Activated naive CD8-positive, alpha-beta T cell treated with anti-CD3 and anti-CD28 coated beads for 36 hours (primary cell): ENCODE measurements at places on chromosomes 6 and 20. TPM values are rescaled to one million over a fixed set of nuclear protein-coding genes. Genes with fewer than 3 reads are reported as not detected.

DNA sequence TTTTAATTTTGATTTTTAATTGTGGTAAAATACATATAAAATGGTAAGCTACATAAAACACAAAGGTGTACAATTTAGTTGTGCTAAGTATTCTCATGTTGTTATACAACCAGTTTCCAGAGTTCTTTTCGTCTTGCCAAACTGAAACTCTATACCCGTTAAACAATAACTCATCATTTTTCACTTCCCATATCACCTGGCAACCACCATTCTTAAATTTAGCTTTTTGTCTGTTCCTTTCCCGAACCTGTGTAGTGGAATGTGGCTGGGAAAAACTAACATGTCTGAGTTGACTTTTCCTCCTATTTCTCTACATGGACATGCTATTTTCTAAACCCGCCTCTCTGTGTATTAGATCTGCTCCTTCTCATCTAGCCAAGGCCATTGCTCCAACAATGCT is 27.6 kb downstream of the RPRD1B start:
- H3K27ac ChIP-seq: no peak overlapping the region
- peaks cover 20% of the 10 kb centered on the region for H3K36me3 ChIP-seq
- no peaks in the 10 kb centered on the region for H3K27me3 ChIP-seq
- H3K4me3 ChIP-seq: no peak overlapping the region

DNA sequence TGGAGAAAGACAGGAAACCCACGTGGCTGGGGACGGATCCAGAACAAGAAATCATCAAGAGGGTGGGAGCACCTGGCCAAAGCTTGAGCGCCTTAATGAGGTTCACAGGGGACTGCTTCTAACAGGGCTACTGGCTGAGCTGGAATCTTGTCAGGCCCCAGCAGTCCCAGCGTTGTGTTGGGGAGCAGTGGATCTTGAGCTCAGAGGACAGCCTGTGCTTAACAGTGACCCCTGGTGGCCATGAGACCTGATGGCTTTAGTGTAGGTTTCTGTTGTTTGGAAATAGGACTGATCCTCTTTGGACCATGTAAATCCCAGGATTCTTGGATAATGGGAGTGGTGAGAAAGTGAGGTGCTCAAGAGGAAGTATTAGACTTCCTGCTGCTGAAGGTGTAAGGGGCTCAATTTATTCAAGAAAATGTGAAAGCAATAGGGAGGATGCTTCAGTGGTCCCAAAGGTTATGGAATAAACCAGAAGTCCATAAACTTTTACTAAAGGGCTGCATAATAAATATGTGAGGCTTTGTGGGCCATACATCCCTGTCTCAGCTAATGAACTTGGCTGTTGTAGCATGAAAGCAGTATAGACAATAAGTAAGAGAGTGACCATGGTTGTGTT is 216.2 kb downstream of the NFATC2 start:
- peak; percentile 45 for DNase-seq
- H3K27me3 ChIP-seq: peaks cover 3% of the 10 kb centered on the region
- H3K4me1 ChIP-seq: no peaks in the 10 kb centered on the region

DNA sequence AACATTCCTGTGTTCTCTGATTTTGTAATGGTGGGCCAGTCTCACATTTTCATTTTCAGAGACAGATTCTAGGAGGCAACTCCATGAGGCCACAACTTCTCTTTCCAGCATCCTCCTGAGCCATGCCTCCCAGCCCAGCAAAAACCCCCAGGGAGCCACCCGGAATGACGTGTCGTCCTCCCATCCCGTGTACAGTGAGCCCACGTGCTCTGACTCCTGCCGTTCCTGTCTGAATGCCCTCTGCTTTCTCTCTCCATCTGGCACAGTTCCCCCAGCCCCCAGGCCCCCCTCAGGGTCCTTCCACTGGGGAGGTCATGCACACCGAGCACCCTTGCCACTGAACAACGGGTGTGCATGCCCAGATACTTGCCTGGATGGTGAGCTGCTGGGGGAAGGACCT is 38.0 kb downstream of the C20orf203 start:
- no peaks in the 10 kb centered on the region for H3K36me3 ChIP-seq
- no peak overlapping the region for H3K4me3 ChIP-seq
- no peak overlapping the region for H3K27ac ChIP-seq

- no peaks in the 10 kb centered on the region for H3K4me1 ChIP-seq
- H3K36me3 ChIP-seq: no peaks in the 10 kb centered on the region
- peaks cover 5% of the 10 kb centered on the region for H3K27me3 ChIP-seq
- DNase-seq: no peak
- no peak overlapping the region for H3K4me3 ChIP-seq
- H3K27ac ChIP-seq: no peak overlapping the region
Measured at GRCh38 chr6:71239694-71240093, 48.9 kb upstream of the OGFRL1 start.

Gene LTB
- 273 TPM for total RNA-seq

Gene TTBK1
- total RNA-seq: 0.12 TPM

- DNase-seq: peak; percentile 39
- H3K4me1 ChIP-seq: no peaks in the 10 kb centered on the region
- no peak overlapping the region for H3K27ac ChIP-seq
- no peaks in the 10 kb centered on the region for H3K36me3 ChIP-seq
Measured at GRCh38 chr6:125099211-125100073, 54.1 kb upstream of the TPD52L1 start.

Gene LAMP5
- not detected for total RNA-seq
